Esophagus squamous epithelium (tissue), 5 donors: ENCODE measurements at places on chromosomes 7 and 10.

DNA sequence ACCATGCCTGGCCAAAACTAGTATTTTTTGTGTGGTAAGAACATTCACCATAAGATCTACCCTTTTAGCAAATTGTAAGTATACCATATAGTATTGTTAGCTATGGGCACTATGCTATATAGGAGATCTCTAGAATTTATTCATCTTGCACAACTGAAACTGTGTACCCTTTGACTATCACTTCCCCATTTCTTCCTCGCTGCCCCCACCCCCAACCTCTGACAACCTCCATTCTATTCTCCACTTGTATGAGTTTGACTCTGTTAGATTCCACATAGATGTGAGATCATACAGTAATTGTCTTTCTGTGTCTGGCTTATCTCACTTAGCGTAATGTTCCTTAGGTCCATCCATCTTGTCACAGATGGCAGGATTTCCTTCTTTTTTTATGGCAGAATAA lies 3.6 kb downstream of the CASP7 start:
- DNase-seq: no peak

- no peak for DNase-seq
These were observed 35.4 kb upstream of the KNDC1 start for GRCh38 chr10:133124357-133125211.

DNA sequence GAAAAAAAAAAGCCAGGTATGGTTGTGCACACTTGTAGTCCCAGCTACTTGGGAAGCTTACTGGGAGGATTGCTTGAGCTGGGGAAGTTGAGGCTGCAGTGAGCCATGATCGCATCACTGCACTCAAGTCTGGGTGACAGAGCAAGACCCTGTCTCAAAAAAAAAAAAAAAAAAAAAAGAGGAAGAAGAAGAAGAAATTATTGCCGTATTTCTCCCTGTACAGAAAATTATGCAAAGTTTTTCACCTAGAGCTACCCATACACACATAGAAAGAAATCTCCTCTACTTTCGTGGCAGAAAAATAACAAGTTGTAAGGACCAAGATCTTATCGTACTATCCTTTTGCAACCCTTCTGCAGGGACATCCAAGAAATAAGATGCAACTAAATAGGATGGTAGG lies 25.5 kb downstream of the AKR1B1 start:
- DNase-seq: no peak

DNA sequence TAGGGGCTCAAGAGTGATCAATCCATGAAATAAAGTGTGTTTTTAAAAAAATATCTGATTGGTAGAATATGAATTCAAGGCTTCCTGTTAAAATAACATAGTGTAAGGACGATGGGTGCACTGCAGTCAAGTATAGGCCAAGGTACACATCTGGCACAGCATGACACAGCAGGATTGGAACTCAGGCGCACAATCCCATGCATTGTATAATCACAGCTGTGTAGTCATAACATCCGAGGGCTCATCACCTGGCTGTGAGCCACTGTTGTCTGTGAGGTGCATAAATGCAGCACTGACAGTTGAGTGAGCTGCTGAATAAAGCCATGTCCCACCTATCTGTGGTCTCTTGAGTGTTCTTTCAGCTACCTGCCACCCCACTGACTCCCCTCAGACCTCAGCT lies 142.3 kb upstream of the HPS1 start:
- no peak for DNase-seq

- DNase-seq: no peak
These were observed 61.6 kb downstream of the ENO4 start for GRCh38 chr10:116910910-116911309.

DNA sequence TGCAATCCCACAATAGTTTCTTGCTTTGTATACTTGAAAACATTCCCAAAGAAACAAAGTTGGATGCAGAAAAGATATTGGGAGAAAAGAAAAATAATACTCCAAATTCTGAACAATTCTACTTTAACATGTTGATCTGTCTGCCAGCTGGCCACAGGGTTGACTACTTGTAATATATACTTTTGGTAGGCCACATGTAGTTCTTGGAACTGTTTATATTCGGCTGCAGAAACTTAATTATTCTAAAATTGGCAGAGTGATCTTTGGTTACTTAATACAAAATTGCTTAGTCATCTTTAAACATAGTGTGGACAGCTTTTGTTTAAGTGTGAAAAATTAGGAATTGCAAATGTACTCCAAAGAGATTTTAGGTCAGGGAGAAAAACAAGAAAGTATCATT lies 76.0 kb downstream of the CALD1 start:
- DNase-seq: no peak

GRCh38 chr10:58268454-58268945 lies 462 bp upstream of the CISD1 start:
- no peak for DNase-seq
